ENCODE measurements at places on chromosomes 2 and 18. TPM values are rescaled to one million over a fixed set of nuclear protein-coding genes. Genes with fewer than 3 reads are reported as not detected.

GRCh38 chr2:46812361-46813019 is 103.1 kb downstream of the MCFD2 start:
- DNase-seq: peak; percentile 51

GRCh38 chr2:222318712-222319585 is 20.2 kb upstream of the PAX3 start:
- no peak for DNase-seq

GRCh38 chr2:226185616-226186211 is 613.9 kb downstream of the IRS1 start:
- no peak for DNase-seq

GRCh38 chr18:484749-485464 is 15.6 kb downstream of the COLEC12 start:
- no peak for DNase-seq

- DNase-seq: no peak
These were observed 265.1 kb downstream of the NCKAP5 start for GRCh38 chr2:133303150-133303549.

Gene SLC14A1
- total RNA-seq: 37.3 TPM

Measured in dorsolateral prefrontal cortex (tissue), 122 donors.